Activated CD4-positive, alpha-beta memory T cell treated with anti-CD3 and anti-CD28 coated beads for 36 hours (primary cell): ENCODE measurements at places on chromosomes 16 and 17.

DNA sequence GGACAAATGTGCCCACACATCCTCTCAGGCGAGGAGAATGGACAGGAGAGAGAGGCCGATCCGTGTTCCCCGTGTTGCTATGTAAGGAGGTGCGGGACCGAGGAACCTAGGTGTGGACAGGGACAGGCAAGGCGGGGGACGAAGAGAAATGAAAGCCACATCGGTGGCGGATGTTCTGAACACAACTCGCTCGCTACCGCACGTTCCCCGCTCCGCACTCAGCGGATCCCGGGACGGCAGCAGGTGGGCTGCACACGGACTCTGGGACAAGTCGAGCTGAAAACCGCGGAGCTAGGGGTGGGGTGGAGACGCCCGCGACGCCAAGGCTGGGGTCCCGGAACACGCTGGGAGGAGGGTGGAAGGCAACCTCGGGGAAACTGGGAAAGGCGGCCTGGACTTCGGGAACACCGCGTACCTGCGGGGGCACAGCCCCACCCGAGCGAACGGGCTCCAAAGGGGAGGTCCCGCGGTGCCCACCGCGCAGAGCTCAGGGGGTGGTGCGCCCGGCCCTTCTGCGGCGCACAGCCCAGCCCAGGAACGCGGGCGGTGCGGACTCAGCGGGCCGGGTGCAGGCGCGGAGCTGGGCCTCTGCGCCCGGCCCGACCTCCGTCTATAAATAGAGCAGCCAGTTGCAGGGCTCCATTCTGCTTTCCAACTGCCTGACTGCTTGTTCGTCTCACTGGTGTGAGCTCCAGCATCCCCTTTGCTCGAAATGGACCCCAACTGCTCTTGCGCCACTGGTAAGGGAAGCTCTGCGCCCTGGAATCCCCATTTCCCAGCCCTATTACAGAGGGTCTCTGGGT is at the start of gene MT1E:
Gene MT1E (plus strand): TSS at position 642 of the 803 bp plus-strand sequence. CDS start 71 bp downstream, at position 713.
- peak; percentile 62 for DNase-seq

DNA sequence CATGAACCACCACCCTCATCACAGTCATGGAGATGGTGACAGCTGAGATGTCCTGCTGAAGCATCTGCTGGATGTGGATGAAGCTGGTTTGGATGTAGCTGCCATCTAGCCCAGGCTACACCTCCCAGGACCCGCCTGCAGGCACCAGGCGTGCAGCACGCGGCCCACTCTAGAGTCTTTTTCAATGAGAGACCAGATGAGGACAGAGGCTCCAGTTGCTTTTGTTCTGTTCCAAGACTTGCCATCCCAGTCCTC is 102.1 kb downstream of the ZNF778 start:
- DNase-seq: no peak

DNA sequence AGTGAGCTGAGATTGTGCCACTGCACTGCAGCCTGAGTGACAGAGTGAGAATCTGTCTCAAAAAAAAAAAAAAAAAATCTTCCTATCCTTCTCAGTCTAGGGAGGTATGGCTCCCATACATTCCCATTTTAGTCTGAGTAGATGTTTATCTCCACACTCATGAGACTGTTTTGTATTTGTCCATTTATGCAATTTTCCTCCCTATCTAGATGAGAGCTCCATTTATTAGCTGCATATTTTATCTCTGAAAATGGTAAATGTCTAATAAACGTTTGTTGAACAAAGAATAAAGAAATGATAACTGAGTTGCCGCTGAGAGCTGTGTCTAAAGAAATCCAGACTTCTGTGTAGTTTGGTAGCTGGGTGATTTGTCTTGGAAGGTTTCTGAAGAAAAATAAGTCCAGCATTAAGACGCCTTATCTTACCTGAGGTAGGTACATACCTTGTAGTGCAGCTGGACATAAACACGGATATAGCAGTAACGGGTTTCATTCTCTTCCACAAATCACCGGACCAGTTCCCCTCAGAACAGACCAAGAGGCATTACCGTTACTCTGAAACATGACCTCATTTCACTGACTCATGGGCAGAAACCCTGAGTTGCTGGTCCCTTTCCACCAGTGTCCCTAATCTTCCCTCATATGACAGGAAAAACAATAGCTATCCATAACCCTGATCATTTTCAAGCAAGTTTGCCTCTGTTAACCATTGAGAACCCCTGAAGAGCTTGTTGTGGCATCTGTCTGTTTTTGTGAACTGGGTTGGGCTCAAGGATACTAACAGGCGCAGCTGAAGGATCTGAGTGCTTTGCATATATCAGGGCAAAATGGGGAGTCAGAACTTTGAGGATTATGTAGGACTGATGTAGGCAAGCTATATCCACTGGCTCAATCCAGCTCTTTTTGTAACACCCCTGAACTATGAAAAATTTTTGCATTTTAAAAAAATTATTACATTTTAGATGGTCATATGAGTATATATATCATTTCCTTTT is 177.4 kb upstream of the XYLT1 start:
- DNase-seq: no peak

- DNase-seq: no peak
Observed at GRCh38 chr16:80265624-80266306, 275.0 kb upstream of the DYNLRB2 start.

DNA sequence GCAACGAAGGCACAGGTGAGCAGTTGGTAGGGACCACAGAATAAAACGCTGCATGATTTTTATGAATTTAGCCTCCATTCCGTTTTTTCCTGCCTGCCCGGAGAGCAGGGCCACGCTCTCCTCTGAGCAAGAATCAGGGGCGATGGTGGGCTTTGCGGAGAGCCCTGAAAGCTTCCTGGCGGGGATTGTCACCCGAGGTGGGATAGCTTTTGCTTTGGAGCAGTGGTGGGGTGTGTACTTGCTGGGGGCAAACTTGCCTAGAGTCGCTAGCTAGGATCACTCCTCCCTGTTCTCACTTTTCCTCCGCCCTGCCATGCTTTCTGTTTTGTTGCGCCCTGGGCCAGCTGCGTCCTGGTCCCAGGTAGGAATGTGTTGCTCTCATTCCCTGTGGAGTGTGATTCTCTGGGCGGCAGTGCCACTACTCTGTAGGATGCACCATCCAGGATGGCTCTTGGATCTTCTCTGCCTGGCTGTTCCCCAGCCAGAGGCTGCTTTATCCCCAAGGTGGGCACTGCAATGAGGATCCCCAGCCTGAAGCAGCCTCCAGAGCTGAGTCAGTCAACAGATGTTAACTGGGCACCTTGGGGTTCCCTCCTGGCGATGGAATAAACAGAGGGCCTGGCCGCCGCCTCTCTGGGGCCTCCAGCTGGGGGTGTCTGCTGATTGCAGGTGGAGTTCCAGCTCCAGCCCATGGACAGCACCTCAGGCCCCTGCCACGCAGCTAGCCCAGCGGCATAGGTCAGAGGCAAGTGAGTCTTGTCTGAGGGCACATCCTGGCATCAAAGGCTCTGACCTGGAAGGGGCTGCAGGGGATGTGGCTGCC is 360.9 kb upstream of the TNRC6C start:
- no peak for DNase-seq

- no peak for DNase-seq
Observed at GRCh38 chr17:58388302-58389190, 28.8 kb downstream of the RNF43 start.

GRCh38 chr16:86314402-86315025 is 195.8 kb upstream of the FOXF1 start:
- no peak for DNase-seq

DNA sequence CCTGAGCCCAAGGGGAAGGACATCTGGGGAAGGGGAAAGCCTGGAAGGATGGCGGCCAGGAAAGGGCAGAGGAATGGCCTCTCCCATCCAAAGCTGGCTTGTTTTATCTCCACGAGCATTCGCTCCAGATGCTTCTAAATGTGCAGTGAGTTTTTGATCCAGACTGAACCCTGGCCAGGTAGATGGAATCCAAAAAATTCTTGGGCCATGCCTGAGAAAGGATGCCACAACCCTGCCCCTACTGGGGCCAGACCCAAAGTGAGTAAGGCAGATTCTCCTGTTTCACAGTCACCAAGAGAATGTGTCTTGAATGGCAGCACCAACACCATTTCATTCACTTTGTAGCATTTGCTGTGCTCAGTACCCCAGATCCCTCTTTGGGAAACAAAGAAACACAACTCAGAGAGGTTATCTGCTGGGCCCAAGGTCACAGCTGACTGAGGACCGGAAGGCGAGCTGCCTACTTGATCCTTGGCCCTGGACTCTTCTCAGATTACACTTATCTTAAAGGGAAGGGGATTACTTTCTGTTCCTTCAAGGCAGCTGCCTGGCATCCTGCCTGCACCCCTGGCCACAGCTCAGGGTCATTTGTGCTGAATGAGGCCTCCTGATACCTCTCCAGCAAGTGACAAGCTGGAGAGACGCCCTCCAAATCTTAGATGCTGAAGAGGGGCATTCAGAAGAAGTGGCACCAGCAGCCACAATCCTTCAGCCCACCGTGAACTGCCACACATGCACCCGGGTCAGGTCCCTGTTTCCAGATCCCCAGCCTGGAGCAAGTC is 3.6 kb downstream of the LRRC75A start:
- DNase-seq: no peak

DNA sequence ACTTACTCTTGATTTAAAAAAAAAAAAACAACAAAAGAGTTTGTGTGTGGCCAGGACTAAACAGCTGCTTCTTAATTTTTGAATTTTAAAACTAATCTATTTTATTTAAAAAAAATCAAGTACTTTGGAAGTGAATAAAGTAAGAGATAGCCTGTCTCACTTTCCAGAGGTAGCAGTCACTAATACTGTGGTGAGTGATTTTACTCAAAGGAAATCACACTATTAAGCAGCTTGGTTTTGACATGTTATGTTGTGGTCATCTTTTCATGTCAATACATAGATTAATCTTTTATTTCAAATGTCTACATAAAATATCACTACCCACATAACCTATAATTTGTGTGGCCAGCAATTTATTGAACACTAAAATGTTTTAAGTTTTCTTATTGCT is 102.2 kb upstream of the HLF start:
- DNase-seq: no peak
